ENCODE measurements at places on chromosomes 1 and 21. TPM values are rescaled to one million over a fixed set of nuclear protein-coding genes. Genes with fewer than 3 reads are reported as not detected.

- no peak for DNase-seq
- H3K27ac ChIP-seq, result no peak overlapping the region
- H3K36me3 ChIP-seq, result no peaks in the 10 kb centered on the region
- H3K27me3 ChIP-seq, result no peaks in the 10 kb centered on the region
These were observed 25.6 kb upstream of the THRAP3 start for GRCh38 chr1:36198641-36199040.

DNA sequence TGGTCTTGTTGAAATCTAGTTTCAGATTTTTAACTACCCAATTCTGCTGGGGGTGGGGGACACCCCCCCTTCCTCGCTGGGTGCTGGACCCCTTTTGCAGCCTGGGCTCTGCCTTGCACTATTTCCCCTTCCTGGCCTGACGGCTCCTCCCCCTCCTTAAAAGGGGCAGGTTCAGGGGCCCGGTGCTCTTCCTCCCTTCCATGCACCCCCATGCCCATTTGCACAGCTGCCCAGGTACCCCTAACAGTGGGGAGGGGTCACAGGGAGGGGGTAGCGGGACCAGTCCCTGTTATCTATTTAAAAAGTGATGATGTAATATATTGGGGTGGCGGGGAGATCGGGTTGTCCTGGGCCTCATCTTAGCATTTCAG is 15.3 kb downstream of the ZBTB7B start:
- H3K27ac ChIP-seq, result peak overlapping the region; percentile 86
- peaks cover 57% of the 10 kb centered on the region for H3K4me1 ChIP-seq
- DNase-seq, result no peak
- H3K36me3 ChIP-seq, result peaks cover 8% of the 10 kb centered on the region
- no peaks in the 10 kb centered on the region for H3K27me3 ChIP-seq

DNA sequence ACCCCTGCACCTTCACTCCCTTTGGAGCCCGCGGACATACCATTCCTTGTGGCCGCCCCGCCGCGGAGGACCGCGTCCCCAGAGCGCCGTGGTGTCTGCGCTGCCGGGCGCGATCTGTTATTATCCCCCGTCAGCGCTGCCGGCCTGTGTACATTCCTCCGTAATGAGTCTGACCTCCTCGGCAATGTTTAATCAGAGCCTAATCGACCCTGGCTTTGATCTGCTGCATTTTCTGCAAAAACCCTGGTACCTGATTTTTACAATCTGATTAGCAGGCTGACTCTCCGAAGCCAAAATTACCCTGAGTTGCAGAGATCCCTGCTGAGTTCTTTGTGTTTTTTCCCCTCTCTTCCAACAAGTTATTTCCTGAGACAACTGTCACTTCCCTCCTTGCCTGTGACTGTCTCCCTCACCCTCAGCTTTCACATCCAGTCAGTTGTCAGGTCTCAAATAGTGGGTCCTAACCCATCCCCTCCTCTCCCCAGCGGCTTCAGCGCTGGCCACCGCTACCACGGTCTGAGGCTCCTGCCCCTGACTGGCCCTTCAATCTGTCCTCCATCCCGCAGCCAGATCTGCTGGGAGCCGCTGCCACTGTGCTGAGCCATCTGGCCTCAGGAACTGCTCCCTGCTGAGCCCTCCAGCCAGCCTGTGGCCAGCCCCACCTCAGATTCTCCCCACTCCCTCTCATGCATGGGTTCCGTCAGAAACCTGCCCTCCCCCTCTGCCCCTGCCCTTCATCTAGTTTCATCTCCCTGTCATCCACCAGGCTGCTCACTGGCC is 53.5 kb downstream of the GLIS1 start:
- H3K4me3 ChIP-seq, result no peak overlapping the region
- H3K27ac ChIP-seq, result no peak overlapping the region
- H3K4me1 ChIP-seq, result peaks cover 5% of the 10 kb centered on the region
- no peaks in the 10 kb centered on the region for H3K36me3 ChIP-seq
- DNase-seq, result no peak
- H3K27me3 ChIP-seq, result no peaks in the 10 kb centered on the region

DNA sequence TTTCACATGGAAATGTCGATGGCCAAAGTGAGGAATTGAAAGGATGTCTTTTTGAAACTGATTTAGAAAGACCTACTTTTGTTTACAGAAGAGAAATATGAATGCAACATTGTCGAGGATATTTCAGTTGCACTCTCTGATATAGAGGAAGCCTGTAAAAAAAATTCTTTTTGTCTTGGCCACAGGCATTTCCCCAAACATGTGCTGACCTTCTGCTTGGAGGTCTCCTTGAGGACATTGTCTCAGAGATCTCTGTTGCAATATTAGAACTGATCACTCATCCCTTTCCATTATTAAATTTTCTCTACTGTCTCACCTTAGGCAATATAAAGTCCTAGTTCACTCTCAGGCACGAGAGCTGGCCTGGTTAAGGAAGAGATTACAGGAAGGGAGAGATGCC is 16.0 kb downstream of the S100A11 start:
- no peak for DNase-seq
- no peaks in the 10 kb centered on the region for H3K36me3 ChIP-seq
- H3K27ac ChIP-seq, result no peak overlapping the region
- H3K4me3 ChIP-seq, result no peak overlapping the region

The NBPF10 gene
- 2.2 TPM for total RNA-seq

The PSRC1 gene
- 0.28 TPM for total RNA-seq

The ZNF697 gene
- total RNA-seq, result 0.22 TPM
